ENCODE measurements at places on chromosomes 11 and 22. TPM values are rescaled to one million over a fixed set of nuclear protein-coding genes. Genes with fewer than 3 reads are reported as not detected.

The TREH gene
- not detected for total RNA-seq

The BACE1-AS gene
- total RNA-seq, result 5.4 TPM

The TRIM34 gene
- total RNA-seq, result 11.9 TPM

DNA sequence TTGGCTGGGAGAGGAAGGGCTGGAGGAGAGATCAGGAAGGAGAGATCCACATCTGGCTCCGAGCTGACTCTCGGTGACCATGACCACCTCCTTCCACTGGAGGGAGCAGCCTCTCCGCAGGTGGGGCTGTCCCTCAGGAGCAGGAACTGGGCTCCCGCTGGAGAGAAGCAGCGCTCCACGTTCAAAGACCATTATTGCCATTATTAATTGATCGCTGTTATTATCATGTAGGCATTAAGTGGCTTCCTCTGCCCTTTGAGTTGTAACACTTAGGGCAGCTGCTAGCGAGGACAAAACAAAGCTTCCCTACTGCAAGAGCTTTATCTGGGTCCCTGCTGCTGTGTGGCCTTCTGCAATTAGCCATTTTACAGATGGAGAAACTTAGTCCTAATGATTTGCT is 251.9 kb downstream of the ST3GAL4 start:
- DNase-seq, result peak; percentile 20

GRCh38 chr11:11421509-11421908 is 68.5 kb upstream of the CSNK2A3 start:
- DNase-seq, result no peak

- DNase-seq, result no peak
These were observed 960.7 kb upstream of the RAG2 start for GRCh38 chr11:37558619-37559210.

DNA sequence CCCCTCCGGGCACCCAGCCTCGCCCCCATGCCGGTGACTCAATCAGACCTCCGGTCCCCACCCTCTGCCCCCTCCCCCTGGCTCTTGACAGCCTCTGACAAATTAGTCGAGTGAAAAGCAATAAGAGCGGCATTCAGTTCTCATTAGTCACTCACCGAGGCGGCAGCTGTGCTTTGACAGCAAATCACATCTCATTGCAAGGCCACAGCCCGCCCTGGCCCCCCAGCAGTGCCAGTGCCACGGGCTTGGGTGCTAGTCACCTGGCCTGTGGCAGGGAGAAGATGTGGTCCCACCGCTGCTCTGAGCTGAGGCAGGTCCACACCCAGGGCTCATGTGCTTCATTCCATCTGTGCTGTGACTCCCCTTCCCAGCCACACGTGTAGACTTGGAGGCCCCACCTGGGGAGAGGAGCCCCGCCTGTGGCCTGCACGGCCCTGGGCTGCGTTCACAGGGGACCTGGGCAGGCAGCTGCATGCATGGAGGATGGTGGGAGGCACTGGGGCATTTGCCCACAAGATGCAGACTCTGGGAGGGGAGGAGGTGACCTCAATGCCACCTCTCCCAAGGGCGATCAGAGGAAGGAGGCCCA is 7.4 kb upstream of the TH start:
- no peak for DNase-seq

DNA sequence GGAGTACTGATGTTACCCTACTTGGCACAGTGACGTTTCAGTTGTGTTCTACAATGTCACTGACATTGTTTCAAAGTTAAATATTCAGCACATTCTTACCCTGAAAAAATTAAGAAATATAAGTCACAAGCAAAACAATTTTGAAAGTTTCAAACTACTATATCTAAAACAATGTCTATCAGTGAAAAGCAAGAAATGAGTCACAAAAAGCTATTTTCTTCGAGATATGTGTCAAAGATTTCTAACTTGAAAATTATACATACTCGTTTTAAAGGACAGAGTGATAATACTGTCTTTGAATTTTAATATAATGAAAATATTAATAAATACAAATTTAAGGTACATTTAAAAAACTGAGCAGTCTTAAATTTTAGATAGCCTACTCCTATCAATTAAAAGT is 42.9 kb downstream of the RDX start:
- no peak for DNase-seq

- DNase-seq, result no peak
These were observed 35.4 kb downstream of the CYTH4 start for GRCh38 chr22:37317698-37318210.

- peak; percentile 51 for DNase-seq
These were observed 10.7 kb downstream of the IL2RB start for GRCh38 chr22:37138849-37139561.

All from activated CD4-positive, alpha-beta memory T cell treated with anti-CD3 and anti-CD28 coated beads for 36 hours (primary cell).